Caki2 (cell line): ENCODE measurements at places on chromosomes 2 and 18. TPM values are rescaled to one million over a fixed set of nuclear protein-coding genes. Genes with fewer than 3 reads are reported as not detected.

The TCF4 gene
- total RNA-seq, result 0.72 and 9.5 TPM in 2 replicates

The MEP1B gene
- 0.17 TPM in 1 of 2 replicates, not detected in the other for total RNA-seq

The TNFAIP6 gene
- total RNA-seq, result 4.3 and 5.3 TPM in 2 replicates

The THSD7B gene
- not detected in 2 replicates for total RNA-seq

The KCNG2 gene
- not detected in 2 replicates for total RNA-seq

The BBS5 gene
- 2.0 and 6.2 TPM in 2 replicates for total RNA-seq

The OTOS gene
- not detected in 2 replicates for total RNA-seq

The HOXD12 gene
- total RNA-seq, result not detected in 2 replicates

The SERPINB11 gene
- total RNA-seq, result not detected in 2 replicates

The C2orf74 gene
- 24.1 and 41.2 TPM in 2 replicates for total RNA-seq

The C2orf72 gene
- total RNA-seq, result 12.8 and 21.5 TPM in 2 replicates

The ITPRIPL1 gene
- not detected in 2 replicates for total RNA-seq

The IL1R1 gene
- 1.5 TPM in 1 of 2 replicates, not detected in the other for total RNA-seq

The C1QL2 gene
- not detected in 2 replicates for total RNA-seq

The DNAJC5G gene
- not detected in 2 replicates for total RNA-seq

The UGT1A3 gene
- 0.78 TPM in 1 of 2 replicates, not detected in the other for total RNA-seq

The KIF1A gene
- total RNA-seq, result 1.2 TPM in 1 of 2 replicates, not detected in the other

The MALL gene
- total RNA-seq, result 49.4 and 61.6 TPM in 2 replicates

The DSC1 gene
- total RNA-seq, result not detected in 2 replicates

The LONRF2 gene
- 3.6 and 4.7 TPM in 2 replicates for total RNA-seq

The OR6B2 gene
- total RNA-seq, result not detected in 2 replicates

The CRACDL gene
- total RNA-seq, result not detected in 2 replicates

The RGPD5 gene
- total RNA-seq, result 0.81 and 3.3 TPM in 2 replicates

The REG1B gene
- not detected in 2 replicates for total RNA-seq

The PPP4R3B gene
- total RNA-seq, result 9.2 and 11.6 TPM in 2 replicates
